ENCODE measurements at places on chromosomes 16 and 17. TPM values are rescaled to one million over a fixed set of nuclear protein-coding genes. Genes with fewer than 3 reads are reported as not detected.

DNA sequence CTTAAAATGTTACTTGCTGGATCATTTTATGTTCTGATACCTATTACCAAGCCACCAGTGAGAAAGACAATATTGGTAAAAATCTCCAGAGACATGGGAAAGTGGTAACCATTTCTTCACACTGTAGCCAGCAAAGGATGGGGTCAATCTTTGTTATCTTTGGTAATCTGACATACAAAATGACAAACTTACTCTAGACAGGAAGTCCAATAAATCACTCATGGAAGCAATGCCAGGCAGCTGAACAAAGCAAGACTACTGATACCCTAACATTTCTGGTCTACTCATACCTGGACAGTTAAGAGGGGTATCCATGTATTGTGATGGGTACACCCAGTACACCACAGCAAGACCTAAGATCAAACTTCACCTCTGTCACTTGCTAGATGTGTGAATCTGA, 19.0 kb downstream of the GRB2 start:
- no peak for DNase-seq
- peaks cover 4% of the 10 kb centered on the region for H3K36me3 ChIP-seq
- H3K27ac ChIP-seq: no peak overlapping the region
- peaks cover 24% of the 10 kb centered on the region for H3K4me1 ChIP-seq

DNA sequence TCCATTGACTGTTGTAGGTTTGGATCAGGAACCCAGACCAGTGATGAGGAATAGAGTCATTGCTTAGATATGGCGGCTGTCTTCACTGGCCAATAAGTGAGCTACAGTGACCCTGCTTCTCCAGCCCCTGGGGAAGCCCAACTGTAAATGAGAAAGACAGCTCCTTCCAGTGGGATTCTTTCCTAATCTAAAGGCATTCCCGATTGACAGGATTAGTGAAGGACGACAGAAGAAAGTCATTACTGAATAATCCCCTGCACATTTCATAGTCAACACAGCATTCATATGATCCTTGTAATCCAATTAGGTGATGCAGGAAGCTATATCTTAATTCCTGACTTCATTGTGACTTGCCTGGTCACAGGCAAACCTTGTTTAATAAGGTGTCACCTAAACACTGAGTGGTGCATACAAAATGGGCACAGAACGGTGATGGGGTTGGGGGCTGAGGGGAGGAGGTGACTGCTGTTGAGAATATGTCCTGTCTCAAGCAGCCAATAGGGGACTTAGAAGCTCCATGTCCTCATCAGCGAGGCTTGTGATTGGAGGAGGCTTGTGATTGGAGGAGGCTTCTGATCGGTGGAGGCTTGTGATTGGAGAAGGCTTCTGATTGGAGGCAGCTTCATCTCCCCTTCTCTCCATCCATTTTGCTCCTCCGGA, 242.6 kb downstream of the XYLT1 start:
- no peak overlapping the region for H3K27ac ChIP-seq
- H3K27me3 ChIP-seq: no peaks in the 10 kb centered on the region
- peaks cover 21% of the 10 kb centered on the region for H3K4me1 ChIP-seq
- no peak for DNase-seq
- H3K4me3 ChIP-seq: no peak overlapping the region

- no peak overlapping the region for H3K27ac ChIP-seq
- no peaks in the 10 kb centered on the region for H3K4me1 ChIP-seq
- no peaks in the 10 kb centered on the region for H3K36me3 ChIP-seq
- H3K4me3 ChIP-seq: no peak overlapping the region
- no peaks in the 10 kb centered on the region for H3K27me3 ChIP-seq
These were observed 342.2 kb upstream of the DYNLRB2 start for GRCh38 chr16:80198311-80199299.

GRCh38 chr16:86723689-86724088, 145.3 kb downstream of the FOXL1 start:
- H3K36me3 ChIP-seq: no peaks in the 10 kb centered on the region
- H3K4me1 ChIP-seq: no peaks in the 10 kb centered on the region
- no peak for DNase-seq
- H3K27ac ChIP-seq: no peak overlapping the region
- H3K4me3 ChIP-seq: no peak overlapping the region

- DNase-seq: no peak
- H3K27ac ChIP-seq: no peak overlapping the region
- peaks cover 11% of the 10 kb centered on the region for H3K36me3 ChIP-seq
- H3K4me1 ChIP-seq: peaks cover 21% of the 10 kb centered on the region
These were observed 14.7 kb downstream of the GSPT1 start for GRCh38 chr16:11901091-11901490.

The ANKFN1 gene
- 0.75 TPM for total RNA-seq

The CTRB1 gene
- total RNA-seq: not detected

The CD19 gene
- not detected for total RNA-seq

DNA sequence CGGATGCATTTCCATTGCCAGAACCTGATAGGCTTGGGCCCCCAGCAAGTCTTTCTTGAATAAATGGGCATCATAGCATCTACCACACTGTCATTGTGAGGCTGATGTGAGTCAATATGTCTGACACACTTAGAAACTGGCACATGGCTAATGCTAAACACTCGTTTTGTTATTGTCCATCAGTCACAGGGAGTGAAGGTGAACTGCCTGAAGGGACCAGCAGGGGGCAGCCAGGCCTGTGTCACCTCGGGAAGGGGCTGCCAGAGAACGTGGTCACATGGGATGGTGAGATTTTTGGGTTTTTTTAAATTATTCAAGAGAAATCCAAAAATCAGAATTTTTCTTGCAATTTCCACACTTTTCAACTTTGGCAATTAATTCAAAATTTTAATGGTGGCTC, 831 bp upstream of the RCVRN start:
- no peaks in the 10 kb centered on the region for H3K4me1 ChIP-seq
- no peak overlapping the region for H3K27ac ChIP-seq
- H3K4me3 ChIP-seq: no peak overlapping the region
- no peaks in the 10 kb centered on the region for H3K36me3 ChIP-seq
- peak; percentile 47 for DNase-seq

DNA sequence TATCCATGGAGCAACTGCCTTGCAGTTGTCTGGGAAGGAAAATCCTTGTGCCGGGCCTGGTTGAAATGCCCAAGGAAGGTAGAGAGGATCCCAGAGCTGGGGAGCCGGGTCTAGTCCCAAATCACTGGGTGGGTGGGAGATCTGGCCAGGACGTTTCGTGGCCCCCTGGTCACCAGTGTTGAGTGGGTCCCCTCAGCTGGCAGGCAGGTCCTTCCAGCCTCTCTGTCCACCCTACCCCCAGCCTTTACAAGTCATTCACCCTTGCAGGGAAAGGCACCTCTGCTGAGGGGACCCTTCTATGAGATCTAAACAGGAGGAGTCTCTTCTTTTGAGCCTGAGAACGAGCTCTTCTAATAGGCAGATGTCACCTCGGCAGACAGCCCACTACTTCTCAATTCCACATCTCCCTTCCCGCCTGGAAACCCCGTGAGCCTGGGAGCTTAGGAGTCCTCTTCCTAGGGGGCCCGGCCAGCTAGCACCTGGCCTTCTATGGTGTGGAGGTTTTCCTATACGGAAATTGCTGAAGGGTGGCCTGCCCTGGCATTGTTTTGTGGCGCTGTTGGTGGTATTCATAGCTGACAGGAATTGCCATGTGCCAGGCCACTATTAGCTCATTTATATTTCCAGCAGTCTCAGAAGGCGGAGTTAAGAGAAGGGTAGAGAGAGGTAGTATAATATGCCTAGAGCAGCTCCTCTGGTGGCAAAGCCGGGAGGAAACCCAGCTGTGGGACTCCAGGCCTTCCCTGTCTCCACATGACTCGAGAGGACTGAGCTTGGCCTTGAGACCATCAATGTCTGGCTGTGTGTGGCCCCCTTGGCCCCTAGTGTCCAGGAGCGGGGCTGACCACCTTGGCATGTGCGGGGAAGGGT, 13.3 kb downstream of the MPRIP start:
- H3K4me1 ChIP-seq: peaks cover 70% of the 10 kb centered on the region
- H3K36me3 ChIP-seq: peaks cover 11% of the 10 kb centered on the region
- H3K27ac ChIP-seq: peak overlapping the region; percentile 68
- peak; percentile 61 for DNase-seq
- H3K27me3 ChIP-seq: no peaks in the 10 kb centered on the region

- peak; percentile 58 for DNase-seq
- no peak overlapping the region for H3K27ac ChIP-seq
- no peak overlapping the region for H3K4me3 ChIP-seq
- no peaks in the 10 kb centered on the region for H3K27me3 ChIP-seq
- H3K4me1 ChIP-seq: no peaks in the 10 kb centered on the region
These were observed 18.2 kb downstream of the IL34 start for GRCh38 chr16:70664325-70665112.

- H3K36me3 ChIP-seq: no peaks in the 10 kb centered on the region
- no peak overlapping the region for H3K27ac ChIP-seq
- H3K4me1 ChIP-seq: peaks cover 13% of the 10 kb centered on the region
- H3K4me3 ChIP-seq: no peak overlapping the region
These were observed 189.8 kb upstream of the AXIN2 start for GRCh38 chr17:65751263-65751662.

GRCh38 chr17:80832266-80832676, 159.4 kb upstream of the CHMP6 start:
- peaks cover 14% of the 10 kb centered on the region for H3K4me1 ChIP-seq
- no peaks in the 10 kb centered on the region for H3K27me3 ChIP-seq
- DNase-seq: peak; percentile 32
- H3K4me3 ChIP-seq: peak overlapping the region; percentile 50

DNA sequence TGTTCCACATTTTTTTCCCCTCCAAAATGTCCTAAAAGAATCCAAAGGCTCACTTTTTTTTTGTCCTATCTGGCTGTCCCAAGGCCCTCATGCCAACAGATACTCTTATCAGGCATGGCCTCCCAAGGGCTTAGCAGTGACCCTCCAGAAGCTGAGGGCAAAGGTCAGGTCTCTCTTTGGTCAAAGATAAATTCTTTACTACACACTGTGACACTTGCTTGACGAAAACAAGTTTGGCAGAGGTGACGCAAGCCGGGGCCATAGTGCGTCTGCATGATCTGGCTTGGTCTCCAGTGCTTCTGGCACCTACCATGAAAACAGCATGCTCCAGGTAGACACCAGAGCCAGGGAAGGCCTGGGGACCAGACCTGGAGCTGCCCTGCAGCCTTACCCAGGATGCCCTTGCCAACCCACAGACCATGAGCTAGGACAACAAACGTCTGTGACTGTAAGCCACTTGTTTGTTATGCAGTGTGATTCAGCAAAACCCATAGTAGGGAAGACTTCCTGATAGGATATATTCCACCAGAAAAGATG, 48.5 kb upstream of the IRF8 start:
- DNase-seq: no peak
- no peaks in the 10 kb centered on the region for H3K36me3 ChIP-seq
- peaks cover 5% of the 10 kb centered on the region for H3K27me3 ChIP-seq
- no peaks in the 10 kb centered on the region for H3K4me1 ChIP-seq
- no peak overlapping the region for H3K27ac ChIP-seq

DNA sequence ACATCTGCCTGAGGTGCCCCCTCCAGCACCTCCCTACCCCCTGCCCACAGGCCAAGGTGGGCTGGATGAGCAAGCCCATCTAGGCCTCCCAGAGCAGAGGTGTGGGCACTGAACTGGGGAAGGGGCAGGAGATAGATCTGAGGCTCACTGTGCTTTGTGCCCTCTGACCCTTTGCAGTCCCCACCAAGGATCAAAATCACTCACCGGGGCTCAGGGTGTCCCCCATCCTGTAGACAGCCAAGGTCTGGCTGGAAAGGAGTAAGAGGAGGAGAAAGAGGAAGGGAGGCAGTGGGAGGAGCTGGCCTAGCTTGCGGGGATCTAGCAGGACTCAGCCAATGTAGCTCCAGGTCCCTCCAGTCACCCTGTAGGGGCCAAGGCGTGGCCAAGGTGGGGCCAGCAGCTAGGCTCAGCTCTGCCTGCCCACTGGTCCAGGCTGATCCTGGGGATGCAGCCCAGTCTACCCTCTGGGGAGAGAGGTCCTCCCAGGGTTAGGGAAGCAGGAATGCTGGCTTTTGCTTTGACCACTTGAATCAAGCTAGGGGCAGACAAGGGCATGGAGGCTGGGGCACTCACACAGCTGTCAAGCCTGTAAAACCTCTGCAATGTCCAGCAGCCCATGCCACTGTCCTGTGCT, 1.8 kb downstream of the SLC12A4 start:
- peaks cover 58% of the 10 kb centered on the region for H3K4me1 ChIP-seq
- H3K27me3 ChIP-seq: no peaks in the 10 kb centered on the region
- peaks cover 23% of the 10 kb centered on the region for H3K36me3 ChIP-seq
- DNase-seq: no peak

Measured in upper lobe of right lung (tissue), 1 donor.